ENCODE measurements at places on chromosomes 5 and 9. TPM values are rescaled to one million over a fixed set of nuclear protein-coding genes. Genes with fewer than 3 reads are reported as not detected.

The RAB14 gene
- 23.1 TPM for total RNA-seq

The UIMC1 gene
- total RNA-seq = 44.4 TPM

The PARP8 gene
- 18.7 TPM for total RNA-seq

The GABRP gene
- 1.3 TPM for total RNA-seq

The STPG3 gene
- total RNA-seq = 0.09 TPM

DNA sequence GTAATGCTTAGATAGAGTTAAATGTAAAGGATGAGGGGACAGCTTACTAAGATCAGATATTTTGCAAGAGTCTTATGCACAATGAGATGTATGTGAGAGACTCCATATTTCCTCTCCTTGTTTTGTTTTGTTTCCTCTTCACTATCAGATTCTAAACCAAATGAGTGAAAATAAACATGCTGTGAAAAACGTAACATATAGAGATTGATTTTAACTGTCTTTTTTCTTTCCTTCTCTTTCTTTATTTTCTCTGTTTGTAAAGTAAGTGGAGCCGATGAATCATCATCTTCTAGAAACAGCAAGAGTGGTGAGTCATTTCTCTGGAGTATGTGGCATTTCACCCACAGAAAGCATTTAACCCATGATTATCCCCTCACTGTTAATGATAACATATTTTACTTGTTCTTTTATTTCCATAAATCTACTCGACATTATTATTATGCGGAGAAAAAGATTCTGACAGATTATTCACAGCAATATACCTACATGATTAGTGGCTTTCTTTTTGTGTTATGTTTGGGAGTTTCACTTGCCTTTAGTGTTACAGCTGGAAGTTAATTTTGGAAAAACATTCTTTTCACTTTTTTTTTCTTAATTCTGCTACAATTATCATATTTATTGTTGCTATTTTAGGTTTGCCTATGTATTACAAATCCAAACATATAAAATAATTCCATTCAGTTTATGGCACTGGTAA, 2.1 kb upstream of the ANXA1 start:
- H3K4me3 ChIP-seq = no peak overlapping the region
- H3K27ac ChIP-seq = peak overlapping the region; percentile 64
- no peaks in the 10 kb centered on the region for H3K27me3 ChIP-seq
- no peak for DNase-seq

- H3K4me3 ChIP-seq = no peak overlapping the region
- H3K27ac ChIP-seq = no peak overlapping the region
- DNase-seq = no peak
- H3K4me1 ChIP-seq = no peaks in the 10 kb centered on the region
- H3K36me3 ChIP-seq = no peaks in the 10 kb centered on the region
- no peaks in the 10 kb centered on the region for H3K27me3 ChIP-seq
Measured at GRCh38 chr5:159819591-159820411, 96.5 kb upstream of the ADRA1B start.

The PTGER4 gene
- 22.8 TPM for total RNA-seq

The OBP2B gene
- not detected for total RNA-seq

- no peaks in the 10 kb centered on the region for H3K36me3 ChIP-seq
- no peaks in the 10 kb centered on the region for H3K4me1 ChIP-seq
- no peak overlapping the region for H3K27ac ChIP-seq
- DNase-seq = no peak
- no peaks in the 10 kb centered on the region for H3K27me3 ChIP-seq
Measured at GRCh38 chr5:136516637-136517036, 151.3 kb upstream of the TRPC7 start.

The MED27 gene
- total RNA-seq = 31.0 TPM

- no peak for DNase-seq
- H3K4me1 ChIP-seq = no peaks in the 10 kb centered on the region
- H3K27me3 ChIP-seq = no peaks in the 10 kb centered on the region
- H3K4me3 ChIP-seq = no peak overlapping the region
- no peak overlapping the region for H3K27ac ChIP-seq
- no peaks in the 10 kb centered on the region for H3K36me3 ChIP-seq
Measured at GRCh38 chr9:78856781-78857180, 559.9 kb downstream of the PSAT1 start.

All from thymus (tissue), 14 donors.